Central memory CD4-positive, alpha-beta T cell (primary cell): ENCODE measurements at places on chromosomes 6 and 20.

GRCh38 chr6:142118925-142119324 is 13.8 kb upstream of the GJE1 start:
- no peak for DNase-seq

DNA sequence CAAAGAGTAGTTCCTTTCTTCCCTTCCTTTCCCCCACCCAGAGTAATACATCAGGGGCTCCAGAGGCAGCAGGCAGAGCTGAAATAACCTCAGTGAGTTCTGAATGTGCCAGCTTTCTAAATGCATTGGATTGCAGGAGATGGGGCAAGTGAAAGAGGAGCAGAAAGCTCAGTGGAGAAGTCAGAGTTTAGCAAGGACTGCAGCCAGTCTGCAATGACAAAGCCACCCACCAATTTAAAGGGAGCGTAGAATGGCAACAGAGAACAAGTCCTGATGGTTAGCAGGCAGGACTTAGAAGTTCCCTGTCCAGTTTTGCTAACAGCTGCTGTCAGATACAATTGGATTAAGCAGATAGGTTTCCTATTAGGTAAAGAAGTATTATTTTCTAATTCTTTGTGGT is 203.4 kb upstream of the RIN2 start:
- DNase-seq: no peak

DNA sequence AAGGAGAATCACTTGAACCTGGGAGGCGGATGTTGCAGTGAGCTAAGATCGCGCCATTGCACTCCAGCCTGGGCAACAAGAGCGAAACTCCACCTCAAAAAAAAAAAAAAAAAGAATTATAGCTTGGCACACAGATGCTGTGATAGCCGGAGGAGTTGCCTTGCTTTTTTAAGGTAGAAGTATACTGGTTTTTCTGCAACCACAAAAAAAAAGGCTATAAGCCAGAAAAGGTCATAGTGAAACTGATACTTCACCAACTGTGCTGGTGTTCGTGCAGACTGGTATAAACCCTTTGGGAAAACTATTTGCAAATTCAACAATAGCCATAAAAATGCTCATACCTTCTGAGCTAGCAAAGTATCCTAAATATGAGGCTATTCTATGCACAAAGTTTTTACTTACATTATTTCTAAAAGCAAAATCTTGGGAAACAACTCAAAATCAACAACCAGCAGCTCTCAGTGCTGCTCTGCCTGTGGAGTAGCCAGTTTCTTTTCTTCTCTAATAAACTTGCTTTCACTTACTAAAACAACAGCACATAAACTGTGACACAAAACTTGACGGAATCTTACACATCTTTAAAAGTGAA is 44.0 kb downstream of the B4GALT5 start:
- peak; percentile 51 for DNase-seq

DNA sequence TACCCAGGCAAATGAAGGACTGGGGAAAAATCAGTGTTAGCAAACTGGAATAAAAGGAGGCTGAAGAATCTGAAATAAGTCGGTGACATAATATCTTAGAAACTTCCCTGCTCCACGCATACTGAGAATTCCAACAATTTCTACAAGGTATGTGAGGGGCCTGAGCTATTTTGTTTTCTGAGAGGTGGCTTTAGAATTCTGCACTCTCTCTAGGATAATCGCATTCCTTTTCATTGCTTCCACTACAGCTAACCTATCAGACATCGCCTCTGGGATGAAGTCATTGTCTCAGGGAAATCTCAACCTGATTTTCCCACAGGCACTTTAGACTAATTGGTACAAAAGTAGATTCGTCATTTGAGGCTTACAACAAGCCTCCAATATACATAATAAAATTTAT is 740.8 kb downstream of the PHF3 start:
- DNase-seq: no peak

DNA sequence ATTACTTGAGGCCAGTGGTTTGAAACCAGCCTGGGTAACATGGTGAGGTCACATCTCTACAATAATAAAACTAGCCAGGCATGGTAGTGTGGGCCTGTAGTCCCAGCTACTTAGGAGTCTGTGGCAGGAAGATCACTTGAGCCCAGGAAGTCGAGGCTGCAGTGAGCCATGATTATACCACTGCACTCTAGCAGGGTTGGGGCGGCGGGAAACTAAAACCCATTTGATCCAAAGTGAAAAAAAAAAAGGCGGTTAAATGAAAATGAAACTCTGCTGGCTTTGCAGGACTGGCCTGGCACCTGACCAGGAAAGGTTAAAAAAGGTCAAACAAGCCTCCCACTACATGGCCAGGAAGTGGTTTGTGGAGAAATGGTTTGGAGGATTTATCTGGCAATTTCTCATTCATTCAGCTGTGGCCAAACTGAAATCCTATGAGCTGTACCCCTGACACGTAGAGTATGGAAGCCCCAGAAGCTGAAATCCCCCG is 36.6 kb downstream of the MTRES1 start:
- peak; percentile 19 for DNase-seq

DNA sequence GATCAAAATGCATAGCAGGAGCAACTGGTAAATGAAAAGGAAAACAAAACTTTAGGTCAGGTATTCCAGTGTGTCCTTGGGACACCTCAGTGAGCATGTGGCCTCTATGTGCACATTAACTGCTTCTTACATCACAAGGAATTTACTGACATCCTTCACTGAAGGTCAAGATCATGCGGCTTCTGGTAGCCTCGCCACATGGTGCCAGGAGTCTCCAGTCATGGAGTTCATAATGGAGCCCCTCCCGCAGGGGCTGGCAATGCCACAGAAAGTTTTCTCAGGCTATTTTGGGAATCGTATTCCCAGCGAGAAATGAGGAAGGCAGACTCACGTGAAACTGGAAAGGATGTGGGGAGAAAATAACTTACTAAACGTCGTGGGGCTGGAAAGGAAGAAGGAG is 19.7 kb upstream of the SLC22A3 start:
- no peak for DNase-seq

GRCh38 chr6:138044458-138044857 is 62.8 kb downstream of the PERP start:
- DNase-seq: no peak

DNA sequence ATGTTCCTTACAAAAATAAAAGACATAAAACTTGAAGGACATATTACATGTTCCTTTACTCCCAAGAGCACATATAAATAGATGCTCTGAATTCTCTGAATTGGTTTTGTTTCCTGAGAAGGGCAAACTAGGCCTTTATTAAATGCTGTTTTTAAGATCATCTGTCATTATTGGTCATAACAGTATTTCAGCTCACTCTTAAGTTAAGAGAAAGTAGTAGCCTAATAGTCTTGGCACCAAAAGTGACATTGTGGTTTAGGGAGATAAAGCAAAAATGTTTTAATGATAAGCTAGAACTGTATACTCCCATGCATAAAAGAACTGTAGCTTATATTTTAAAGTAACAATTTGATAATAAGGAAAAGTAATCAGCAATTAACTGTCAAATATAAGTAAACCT is 361.1 kb upstream of the PTCHD4 start:
- no peak for DNase-seq

DNA sequence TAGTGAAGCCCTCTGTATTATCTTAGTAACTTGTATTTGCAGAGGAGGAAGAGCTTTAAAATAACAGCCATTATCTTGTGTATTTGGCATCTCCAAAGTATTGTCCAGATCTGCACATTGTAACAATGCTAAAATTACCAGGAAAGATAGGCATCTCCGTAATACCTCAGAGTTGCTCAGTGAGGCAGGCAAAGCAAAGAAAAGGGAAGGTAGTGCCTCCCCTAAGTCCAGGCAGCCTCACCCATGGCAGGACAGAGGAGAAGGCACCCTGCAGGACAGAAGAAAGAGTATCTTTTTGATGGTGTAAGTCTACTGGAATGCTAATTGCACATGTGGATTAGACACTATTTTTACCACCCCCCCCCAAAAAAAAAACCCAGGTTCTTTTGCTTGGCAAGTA is 13.6 kb upstream of the SSTR4 start:
- DNase-seq: no peak

DNA sequence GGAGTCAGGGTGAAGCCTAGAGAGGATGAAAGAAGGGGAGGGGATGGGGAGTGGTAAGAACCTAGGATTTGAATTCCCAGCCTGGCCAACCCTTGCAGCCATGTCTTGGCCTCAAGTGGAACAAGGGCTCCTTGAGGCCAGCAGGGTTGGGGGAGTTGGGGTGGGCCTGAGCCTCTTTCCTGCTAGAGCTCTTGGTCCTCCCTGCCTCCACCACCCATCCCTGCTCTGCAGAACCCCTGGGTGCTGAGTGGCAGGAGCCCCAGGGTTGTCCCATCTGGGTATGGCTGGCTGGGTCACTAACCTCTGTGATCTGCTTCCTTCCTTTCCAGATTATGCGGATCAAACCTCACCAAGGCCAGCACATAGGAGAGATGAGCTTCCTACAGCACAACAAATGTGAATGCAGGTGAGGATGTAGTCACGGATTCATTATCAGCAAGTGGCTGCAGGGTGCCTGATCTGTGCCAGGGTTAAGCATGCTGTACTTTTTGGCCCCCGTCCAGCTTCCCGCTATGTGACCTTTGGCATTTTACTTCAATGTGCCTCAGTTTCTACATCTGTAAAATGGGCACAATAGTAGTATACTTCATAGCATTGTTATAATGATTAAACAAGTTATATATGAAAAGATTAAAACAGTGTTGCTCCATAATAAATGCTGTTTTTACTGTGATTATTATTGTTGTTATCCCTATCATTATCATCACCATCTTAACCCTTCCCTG is 8.3 kb downstream of the VEGFA start:
- no peak for DNase-seq

DNA sequence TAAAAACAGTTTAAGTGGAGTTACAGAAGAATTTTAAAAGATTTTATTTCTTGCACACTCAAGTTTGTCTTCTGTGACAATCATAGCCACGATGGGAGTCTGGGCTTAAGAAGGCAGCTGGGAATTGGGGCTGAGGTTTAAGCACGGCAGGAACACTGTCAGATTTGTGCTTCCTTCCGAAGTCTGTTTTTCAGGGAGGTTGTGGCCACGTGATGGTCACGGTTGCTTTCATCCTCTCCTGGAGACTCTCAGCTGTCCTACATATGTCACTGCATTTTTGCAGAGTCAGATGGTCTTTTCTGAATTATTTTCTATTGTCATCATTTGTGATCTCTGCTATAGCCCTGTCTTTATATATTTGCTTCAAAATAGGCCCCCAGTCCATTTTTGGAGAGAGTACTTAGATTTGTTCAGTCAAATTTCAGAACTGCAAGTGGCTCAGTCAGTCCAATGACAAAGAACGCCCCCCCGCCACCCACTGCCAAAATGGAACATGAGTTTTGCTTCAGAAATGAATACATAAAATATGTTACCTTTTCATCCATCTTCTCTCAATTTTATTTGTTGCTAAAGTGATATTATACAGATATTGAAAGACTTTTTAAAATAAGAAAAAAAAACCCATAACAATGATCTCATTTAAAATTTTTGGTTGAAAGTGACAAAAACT is 111.8 kb upstream of the ZFP64 start:
- no peak for DNase-seq

GRCh38 chr20:47397652-47398301 is 41.3 kb upstream of the ZMYND8 start:
- no peak for DNase-seq

DNA sequence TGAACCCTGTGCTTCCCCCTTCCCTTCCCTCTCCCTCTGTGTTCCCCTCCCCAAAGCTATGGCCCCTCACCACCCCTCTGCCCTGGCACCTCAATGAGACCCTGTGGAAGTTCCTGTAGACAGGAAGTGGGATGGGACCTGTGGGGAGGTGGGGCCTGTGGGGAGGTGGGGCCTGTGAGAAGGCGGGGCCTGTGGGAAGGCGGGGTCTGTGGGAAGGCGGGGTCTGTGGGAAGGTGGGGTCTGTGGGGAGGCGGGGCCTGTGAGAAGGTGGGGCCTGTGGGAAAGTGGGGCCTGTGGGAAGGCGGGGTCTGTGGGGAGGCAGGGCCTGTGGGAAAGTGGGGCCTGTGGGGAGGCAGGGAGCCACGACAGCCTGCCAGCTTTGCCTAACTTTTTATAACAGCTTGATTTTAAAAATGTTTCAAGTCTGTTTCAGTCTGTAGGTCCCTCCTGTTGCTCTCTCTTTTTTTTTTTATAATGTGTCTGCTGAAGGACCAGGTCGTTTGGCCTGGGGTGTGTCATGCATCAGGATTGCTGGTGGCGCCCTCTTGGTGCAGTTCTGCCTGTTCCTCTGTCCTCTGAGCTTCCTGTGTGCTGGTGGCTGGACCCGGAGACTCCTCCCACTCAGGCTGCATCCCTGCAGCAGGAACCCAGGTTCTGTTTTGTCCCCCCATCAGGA is 70.5 kb upstream of the SLCO4A1 start:
- no peak for DNase-seq

- DNase-seq: no peak
These were observed 320.7 kb downstream of the CDC5L start for GRCh38 chr6:44708208-44708607.

GRCh38 chr6:41600499-41601247 is 37.6 kb upstream of the MDFI start:
- no peak for DNase-seq

DNA sequence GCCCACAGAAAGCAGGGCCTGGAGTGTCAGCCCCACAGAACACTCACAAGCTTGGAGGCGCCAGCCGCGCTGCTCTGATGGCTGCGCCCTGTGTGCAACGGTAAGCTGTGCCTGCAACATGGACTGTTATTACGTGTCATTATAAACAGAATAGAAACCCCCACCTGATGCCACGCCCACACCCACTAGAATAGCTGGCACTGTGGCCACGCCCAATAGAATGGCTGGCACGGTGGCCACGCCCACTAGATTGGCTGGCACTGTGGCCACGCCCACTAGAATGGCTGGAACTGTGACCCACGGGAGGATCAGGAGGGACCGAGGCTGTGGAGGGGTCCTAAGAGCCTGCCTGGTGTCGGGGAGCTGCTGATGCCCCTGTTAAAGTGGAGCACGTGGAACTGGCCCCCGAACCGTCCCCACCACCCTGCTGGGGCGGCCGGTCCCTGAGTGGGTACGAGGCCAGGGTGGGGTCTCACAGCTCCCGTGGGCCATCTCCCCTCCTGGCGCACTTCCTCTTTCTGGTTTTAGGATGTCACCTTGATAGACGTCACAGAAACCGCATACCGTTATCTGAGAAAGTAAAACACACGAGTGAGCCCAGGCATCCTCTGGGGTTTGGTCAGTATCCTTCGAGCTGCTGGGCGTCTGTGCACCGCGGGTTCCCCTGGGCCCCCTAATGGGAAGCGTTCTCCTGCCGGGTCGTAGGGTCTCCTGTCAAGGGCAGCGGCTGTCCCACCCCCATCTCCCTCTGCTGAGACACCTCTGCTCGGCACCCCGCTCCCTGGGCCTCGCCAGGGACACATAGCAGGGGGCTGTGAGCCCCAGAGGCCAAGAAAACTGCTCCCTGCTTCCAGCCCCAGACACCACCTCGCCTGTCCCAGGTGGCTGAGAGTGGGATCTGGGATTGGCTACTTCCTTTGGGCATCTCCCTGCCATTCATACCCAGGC is 25.4 kb downstream of the SLC17A9 start:
- peak; percentile 88 for DNase-seq
